ENCODE measurements at places on chromosomes 1 and 21.

DNA sequence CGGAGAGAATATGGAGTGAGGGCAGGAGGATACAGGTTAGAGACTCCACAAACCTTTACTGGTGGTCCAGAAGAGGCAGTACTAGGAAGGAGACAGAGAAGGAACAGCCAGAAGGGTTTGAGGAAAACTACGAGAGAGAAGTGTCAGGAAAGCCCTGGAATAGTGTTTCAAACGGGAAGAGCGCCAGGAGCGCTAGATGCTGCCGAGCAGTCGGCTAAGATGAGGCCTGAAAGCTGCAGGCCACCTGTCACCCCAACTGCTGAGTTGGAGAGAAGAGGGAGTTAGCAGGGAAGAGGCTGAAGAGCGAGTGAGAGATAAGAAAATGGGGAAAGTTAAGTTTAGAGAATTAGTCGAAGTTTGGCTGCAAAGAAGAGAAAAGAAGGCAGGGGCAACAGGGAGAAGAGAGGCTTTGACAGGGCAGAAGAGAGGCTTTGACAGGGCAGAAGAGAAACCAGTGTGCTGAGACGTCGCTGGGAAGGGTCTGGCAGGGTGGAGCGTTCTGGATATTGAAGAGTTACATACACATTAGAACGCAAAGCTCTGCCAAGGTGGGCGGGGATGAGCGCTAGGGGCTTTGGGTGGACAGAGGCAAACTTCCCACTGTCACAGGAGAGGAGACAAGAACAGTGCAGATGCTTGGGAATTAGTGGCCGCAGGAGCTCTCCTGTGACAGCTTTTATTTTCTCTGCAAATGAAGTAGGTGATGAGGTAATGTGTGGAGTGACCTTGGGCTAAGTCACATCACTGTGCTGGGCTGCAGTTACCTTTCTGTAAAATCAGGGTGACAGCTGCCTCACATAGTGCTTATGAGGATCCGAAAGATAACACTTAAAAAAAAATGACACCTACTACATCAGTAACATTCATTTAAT is 31.2 kb downstream of the PCSK9 start:
- DNase-seq: no peak

DNA sequence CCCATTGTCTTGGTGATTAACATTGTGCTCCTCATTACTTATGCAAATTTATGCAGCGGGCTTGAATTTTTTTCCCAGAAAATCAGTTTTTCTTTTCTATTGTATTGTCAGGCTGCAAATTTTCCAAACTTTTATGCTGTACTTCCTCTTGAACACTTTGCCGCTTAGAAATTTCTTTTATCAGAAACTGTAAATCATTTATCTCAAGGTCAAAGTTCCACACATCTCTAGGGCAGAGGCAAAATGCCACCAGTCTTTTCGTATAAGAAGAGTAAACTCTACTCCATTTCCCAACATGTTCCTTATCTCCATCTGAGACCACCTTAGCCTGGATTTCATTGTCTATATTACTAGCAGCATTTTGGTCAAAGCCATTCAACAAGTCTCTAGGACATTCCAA is 113.9 kb upstream of the OLFM3 start:
- no peak for DNase-seq

DNA sequence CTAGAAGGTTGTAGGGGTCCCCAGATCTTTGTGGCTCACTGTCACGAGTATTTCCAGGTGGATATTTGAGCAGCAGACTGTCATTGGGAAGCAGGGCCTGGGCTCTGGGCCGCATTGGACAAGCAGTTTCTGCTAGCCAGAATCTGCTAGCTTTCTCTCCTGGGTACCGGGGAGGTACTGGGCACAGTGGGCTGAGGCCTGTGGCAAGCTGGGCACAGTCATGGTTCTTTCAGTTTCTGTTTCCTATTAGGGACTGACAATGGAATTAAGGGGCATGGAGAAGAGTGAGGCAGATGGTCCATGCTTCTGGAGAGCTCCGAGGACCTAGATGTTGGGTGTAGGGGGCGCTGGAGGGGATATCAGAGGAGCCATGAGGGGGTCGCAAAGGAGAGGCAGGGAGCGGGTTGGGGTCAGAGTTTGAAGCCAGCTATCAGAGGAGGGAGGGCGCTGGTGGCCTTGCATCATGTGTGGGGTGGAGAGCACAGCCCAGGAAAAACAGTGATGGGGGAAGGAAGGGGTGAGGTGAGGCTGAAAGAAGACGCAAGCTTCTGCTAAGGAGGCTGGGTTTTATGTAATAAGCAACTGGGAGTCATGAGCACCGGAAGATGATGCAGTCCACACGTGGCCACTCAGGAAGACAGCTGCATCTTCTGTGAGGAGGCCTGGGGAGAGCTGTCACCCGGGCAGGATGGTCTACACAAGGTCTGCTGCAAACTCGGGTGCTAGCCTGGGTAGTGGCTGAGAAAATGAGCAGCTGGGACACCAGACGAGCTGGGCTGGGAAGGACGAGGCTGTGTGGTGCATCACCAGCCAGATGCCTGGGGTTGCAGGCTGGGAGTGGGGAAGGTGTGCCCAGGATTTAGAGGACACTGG is 72.7 kb downstream of the IER5 start:
- no peak for DNase-seq

- no peak for DNase-seq
These were observed 22.3 kb downstream of the KCND3 start for GRCh38 chr1:111967067-111967690.

DNA sequence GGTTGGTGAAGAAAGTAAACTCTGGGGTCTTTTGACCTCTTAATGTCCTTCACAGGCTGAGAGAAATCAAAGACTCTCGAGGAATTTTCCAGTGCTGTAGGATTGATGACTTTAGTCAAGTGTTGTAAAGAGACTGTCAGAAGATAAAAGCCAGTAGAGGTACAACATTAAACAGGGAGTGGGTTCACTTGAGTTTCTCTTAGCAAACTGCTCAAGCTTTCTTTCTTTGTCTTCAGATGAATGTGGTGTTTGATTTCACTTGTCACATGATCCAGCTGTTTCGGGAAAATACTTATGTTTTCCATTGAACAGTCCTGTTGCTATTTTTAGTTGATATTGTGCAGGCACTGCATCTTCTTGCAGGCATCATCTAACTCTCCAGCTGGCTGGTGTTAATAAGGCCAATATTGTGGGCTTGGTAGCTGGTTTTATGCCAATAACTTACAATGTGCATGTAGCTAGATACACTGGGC is 45.6 kb downstream of the XCL2 start:
- no peak for DNase-seq

DNA sequence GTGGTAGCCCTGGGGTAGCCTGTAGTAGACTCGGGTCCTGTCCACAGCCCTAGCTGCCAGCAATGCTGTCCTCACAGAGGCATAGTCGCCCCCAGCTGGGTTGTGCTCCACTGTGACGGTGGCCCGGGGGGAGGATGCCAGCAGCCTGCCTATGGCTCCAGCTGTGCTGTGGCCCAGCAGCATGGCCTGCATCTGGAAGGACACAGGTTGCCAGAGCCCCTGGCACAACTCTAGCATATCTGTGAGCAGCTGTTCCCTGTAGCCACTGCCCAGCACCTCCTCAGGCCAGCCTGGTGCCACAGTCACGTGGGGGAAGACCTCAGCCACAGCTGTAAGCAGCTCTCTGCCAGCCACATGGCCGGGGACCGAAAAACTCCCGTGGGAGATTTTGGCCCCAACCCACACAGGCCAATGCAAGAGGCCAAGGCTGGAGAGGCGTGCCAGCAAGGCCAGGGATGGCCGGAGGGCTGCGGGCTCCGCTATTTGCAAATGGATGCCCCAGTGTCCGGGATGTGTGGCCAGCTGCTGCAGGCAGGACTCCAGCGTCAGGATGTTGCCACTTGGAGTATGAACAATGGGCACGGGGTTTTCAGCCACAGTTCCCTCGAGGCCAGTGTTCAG is 13.9 kb downstream of the FAM151A start:
- DNase-seq: no peak

GRCh38 chr21:46066591-46067331 is 31.2 kb upstream of the COL6A2 start:
- DNase-seq: no peak

DNA sequence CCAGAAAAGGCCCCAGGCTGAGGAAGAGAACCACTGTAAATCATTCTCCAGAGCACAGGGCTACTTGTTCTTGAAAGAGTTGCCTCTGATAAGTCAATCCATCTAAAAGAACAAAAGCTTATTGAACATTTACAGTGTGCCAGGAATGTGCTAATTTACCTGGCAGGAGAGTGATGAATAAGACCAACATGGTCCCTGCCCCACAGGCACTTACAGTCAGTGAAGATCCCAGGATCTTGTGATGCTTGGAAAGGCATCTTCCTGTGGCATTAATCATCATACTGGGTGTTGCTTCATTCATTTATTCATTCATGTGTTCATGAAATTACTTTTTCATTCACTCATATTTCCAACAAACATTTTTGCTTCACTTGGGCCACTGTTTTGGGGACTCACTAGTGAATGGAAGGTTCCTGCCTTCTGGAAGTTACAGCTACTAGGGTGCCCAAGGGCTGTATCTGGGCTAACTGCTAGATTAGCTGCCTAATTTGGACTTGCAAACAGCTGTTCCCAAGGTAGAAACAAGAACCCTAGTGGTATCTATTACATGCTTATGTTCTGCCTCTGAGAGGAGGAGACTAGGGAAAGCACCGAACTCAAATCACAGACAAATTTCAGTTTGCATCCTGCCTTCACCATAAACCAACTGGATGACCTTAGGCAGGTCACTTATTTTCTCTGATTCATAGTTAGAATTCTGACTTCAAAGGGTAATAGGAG is 133.5 kb downstream of the CLIC6 start:
- DNase-seq: no peak

- DNase-seq: no peak
These were observed 348.6 kb downstream of the USP25 start for GRCh38 chr21:16078382-16078781.

DNA sequence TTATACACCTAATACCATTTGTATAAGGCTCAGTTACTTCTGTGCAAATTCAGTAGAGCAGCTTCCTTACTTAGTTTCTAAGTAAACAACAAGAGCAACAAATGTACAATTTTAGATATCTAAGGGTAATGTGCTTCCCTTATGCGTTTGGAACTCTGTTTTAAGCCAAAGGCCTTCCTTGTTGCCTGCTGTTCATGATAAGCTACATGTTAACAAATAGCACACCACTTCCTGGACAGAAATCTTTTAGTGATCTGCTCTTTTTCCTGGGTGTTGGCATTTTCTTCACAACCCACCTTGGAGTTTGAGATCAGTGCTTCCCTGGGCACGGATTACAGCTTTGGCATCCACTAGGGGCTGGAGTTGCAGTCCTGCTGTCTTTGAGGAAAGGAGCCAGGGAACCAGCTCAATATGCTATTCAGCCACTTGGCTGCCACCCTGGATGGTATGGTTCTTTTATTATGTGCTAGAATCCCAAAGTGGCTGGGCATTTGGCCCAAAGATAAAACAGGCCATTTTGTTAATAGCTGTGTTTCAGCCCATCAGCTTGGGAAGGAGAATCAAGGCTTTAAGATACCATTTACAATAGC is 55.6 kb upstream of the ADAR start:
- DNase-seq: no peak

- DNase-seq: no peak
These were observed 35.9 kb downstream of the HEATR1 start for GRCh38 chr1:236568285-236568894.

DNA sequence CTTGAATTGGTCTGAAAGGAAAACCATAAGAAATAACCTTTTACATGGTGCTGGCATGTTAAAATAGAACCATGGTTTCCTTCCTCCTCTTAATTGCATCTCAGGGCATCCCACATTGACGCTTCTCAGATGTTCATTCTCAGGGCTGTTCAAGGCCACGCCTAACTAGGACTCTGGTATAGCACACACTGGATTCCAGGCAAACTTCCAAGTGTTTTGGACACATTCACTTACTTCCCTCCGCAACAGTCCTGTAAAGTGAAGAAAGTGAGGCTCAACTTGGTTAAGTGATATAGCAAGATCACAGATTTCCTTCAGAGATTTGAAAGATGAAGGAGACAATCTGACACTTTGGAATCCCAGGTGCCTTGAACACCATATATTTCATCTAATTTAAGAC is 244.8 kb downstream of the DUSP10 start:
- no peak for DNase-seq

DNA sequence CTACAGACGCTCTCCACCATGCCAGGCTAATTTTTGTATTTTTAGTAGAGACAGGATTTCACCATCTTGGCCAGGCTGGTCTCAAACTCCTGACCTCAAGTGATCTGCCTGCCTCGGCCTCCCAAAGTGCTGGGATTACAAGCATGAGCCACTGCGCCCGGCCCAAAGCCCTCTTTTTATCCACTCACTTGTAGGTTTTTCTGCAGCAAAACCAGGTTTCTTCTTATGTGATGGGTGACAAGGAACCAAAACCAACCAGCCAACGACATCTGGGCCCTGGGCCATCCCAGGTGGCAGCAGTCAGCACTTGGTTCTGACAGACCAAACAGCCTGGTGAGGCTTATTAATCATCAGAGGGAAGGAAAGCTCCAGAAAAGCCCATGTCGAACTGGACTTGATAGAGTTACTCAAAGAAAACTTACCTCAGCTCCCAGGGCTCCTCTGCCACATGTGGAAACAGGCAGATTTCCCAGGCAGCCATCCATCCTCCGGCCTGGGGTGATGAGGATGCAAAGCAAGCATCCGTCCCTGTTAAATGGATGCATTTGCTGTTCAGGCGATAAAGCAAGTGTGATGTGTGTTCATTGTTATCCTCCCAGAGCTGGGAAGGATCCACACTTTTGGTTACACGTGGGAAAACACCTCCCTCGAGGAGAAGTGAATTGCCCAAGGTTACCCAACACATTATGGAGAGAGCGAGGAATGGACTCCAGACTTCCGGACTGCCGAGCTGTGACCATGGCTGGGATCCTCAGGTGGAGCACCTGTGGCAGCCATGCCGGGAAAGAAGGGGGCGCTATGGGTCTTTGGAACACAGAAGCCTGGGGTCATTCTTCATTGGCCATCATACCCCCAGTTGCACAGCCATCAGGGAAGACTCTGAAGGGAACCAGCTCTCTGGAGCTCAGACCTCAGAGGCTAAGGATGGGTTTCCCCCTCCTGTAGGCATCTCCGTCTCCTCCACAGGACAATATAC is 118.8 kb downstream of the HUNK start:
- no peak for DNase-seq

- DNase-seq: no peak
These were observed 660.1 kb upstream of the CAMK1G start for GRCh38 chr1:208923456-208923855.

- DNase-seq: no peak
These were observed 82.3 kb downstream of the DENND1B start for GRCh38 chr1:197692965-197693364.

DNA sequence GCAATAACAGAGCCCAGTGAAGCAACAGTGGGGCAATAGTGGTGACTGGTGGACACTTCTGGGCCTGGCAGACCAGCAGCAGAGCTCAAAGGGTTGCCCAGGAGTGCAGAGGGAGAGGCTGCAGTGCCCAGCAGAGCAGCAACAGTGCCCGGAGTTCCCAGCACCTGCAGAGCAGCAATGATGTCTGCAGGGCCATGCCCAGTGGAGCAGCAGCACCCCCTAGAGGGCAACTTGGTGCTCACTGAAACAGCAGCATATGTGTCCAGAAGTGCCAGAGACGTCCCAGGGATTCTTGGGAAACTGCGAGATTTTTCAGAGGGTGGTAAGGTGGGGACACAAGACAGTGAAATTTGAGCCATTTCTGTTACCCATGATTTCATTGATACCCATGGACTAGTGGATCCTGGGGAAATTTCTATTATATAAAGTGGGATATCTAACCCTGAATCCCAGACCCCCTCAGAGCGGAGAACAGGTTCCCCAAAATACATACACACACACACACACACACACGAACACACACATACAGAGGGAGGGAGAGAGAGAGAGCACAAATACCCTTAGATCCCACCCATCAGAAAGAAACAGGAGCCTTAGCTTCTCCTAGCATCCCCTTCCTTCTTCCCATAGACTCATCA is 156.9 kb upstream of the GJB5 start:
- no peak for DNase-seq

GRCh38 chr1:172500207-172500606 is 32.7 kb upstream of the SUCO start:
- no peak for DNase-seq

All from activated effector memory CD4-positive, alpha-beta T cell treated with Interleukin-2 at 50 U/mL for 16 hours (primary cell).